ENCODE measurements at places on chromosomes 3 and 15.

- no peak overlapping the region for H3K4me3 ChIP-seq
- no peak overlapping the region for H3K27ac ChIP-seq
- no peak for DNase-seq
- H3K27me3 ChIP-seq, result no peaks in the 10 kb centered on the region
- H3K36me3 ChIP-seq, result no peaks in the 10 kb centered on the region
Observed at GRCh38 chr3:115804200-115804599, 180.9 kb downstream of the GAP43 start.

DNA sequence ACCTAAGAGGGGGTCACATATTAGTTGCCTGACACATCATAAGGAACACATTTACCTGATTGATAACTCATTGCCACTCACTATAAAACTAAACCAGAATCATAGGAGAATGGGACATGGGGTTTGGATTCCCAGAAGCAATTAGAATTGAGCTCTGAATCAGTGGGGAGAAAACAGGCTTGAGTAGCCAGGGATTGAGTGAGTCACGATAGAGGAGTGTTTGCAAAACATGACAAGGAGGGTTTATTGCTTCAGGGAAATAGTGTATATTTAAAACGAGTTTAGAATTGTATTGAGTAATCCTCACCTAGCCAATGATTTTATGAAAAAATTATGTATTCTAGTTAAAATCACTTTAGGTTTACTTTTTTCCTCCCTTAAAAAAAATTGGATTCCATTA, 101.1 kb upstream of the THRB start:
- no peak overlapping the region for H3K27ac ChIP-seq
- H3K4me1 ChIP-seq, result peaks cover 13% of the 10 kb centered on the region
- no peaks in the 10 kb centered on the region for H3K36me3 ChIP-seq
- H3K27me3 ChIP-seq, result no peaks in the 10 kb centered on the region
- no peak for DNase-seq

DNA sequence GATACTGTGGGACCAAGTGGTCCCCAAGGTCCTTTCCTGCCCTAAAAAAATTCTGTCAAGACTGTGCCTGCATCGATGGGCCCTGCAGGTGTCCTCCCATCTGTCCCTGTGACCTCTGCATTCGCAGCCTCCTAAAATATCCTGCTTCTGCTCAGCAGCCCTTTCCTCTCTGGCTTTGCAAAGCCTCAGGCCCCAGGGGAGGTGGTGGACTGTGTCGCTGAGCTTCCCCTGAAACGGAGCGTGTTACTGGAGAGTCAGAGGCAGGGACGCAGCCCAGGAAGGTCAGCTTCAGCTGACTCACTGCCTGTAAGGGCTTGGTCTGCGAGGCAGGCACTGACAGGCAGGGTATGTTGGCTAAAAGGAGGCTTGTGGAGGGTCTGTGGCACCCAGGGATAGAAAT, 110.0 kb downstream of the RAB11A start:
- H3K27me3 ChIP-seq, result peaks cover 44% of the 10 kb centered on the region
- peaks cover 17% of the 10 kb centered on the region for H3K4me1 ChIP-seq
- H3K36me3 ChIP-seq, result no peaks in the 10 kb centered on the region
- no peak overlapping the region for H3K4me3 ChIP-seq
- H3K27ac ChIP-seq, result no peak overlapping the region

DNA sequence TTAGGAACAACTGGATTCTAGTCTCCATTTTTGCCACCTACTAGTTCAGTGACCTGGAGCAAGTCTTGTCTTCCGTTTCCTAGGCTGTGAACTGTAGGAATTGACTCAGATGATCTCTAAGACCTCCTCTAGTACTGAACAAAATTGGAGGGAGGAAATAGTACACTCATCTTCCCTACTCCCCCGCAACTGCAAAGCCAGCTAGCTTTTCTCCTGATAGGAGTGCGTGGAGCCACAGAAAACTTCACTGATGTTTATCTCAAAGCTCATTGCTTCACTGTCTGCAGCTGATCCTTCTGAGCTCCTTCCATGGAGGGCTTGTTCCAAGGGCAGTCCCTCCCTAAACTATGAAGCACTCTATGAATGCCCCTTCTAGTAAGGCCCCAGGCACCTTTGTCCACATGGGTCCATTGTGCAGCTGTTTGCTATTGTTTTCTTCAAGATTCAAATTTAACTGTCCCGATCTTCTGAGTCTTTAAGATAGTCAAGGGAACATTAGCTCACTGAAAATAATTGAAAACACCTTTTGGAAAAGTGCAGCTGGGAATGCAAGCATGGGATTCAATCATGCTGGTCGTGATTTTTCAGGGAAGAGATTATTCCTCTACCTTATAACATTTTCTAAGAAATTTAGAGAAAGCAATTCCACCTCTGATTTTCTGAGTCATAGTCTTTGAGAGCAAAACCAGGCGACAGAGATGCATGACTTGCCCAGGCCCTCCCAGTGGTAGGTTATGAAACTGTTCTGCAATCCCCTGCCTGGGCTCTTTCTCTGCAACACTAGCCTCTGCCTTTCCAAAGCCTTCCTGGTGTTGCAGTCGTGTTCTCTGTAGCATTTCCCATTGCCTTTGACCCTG, 24.3 kb downstream of the FILIP1L start:
- peaks cover 21% of the 10 kb centered on the region for H3K4me1 ChIP-seq
- no peaks in the 10 kb centered on the region for H3K27me3 ChIP-seq
- no peak for DNase-seq
- H3K36me3 ChIP-seq, result no peaks in the 10 kb centered on the region
- H3K4me3 ChIP-seq, result no peak overlapping the region

DNA sequence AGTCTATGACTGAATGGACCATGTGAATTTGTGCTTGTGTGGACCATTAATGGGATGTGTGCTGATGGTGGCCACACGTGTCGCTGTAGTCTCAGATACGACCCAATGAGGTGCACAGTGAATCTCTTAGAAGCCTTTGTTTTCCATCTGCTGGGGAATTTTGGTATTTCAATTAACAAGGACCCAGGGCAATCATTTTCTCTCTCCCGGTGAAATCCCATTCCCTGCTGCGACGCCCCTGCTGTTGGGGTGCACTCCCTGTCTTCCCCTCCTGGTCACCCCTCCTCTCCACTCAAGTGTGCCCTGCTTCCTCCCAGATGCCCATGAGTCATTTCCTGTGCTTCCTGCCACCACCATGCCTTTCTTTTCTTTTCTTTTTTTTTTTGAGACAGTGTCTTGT, 32.7 kb downstream of the EBLN2 start:
- no peak for DNase-seq
- no peaks in the 10 kb centered on the region for H3K36me3 ChIP-seq
- no peak overlapping the region for H3K27ac ChIP-seq
- no peak overlapping the region for H3K4me3 ChIP-seq

DNA sequence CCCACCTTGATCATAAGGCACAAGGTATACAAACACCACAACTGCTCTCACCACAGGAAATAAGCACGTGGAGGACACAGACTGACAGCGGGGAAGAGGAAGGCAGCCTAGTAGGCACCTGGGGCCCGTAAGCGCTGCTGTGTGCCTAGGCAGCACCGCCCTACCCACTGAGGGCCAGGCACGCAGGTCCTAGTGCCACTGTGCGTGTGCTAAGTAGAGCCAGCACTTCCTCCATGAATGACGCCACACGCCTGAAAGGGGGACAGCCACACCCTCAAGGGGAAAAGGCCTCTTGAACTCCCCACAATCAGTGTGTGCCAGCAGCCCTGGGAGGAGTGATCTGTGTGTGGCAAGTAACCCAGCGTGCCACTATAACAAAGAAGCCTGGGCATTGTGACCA, 73.0 kb downstream of the ATP1B3 start:
- H3K27me3 ChIP-seq, result no peaks in the 10 kb centered on the region
- H3K27ac ChIP-seq, result no peak overlapping the region
- peaks cover 33% of the 10 kb centered on the region for H3K36me3 ChIP-seq
- DNase-seq, result no peak
- no peak overlapping the region for H3K4me3 ChIP-seq

- H3K4me1 ChIP-seq, result peaks cover 7% of the 10 kb centered on the region
- no peaks in the 10 kb centered on the region for H3K36me3 ChIP-seq
- H3K4me3 ChIP-seq, result no peak overlapping the region
- DNase-seq, result no peak
- H3K27me3 ChIP-seq, result peaks cover 25% of the 10 kb centered on the region
Observed at GRCh38 chr3:127068111-127068810, 85.3 kb downstream of the PLXNA1 start.

DNA sequence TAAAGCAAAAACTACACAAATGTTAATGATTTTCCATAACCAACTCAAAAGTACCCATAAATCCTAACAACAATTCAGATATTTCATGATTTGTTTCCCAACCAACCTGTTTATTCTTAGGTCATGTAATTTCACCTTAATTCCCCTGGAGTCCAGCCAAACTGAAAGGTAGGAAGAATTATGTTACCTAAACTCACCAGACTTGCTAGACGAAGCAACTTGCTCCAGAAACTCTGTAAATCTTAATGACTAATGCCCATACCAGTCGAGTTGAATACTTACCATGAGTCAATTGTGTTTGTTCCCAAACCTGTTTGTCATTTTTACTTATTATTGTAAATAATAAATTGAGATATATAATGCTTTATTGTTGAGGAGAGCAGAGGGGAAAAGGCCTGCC, 1030.0 kb downstream of the TBL1XR1 start:
- peak overlapping the region; percentile 76 for H3K27ac ChIP-seq
- H3K27me3 ChIP-seq, result no peaks in the 10 kb centered on the region
- H3K36me3 ChIP-seq, result peaks cover 2% of the 10 kb centered on the region
- no peak for DNase-seq
- H3K4me3 ChIP-seq, result no peak overlapping the region

DNA sequence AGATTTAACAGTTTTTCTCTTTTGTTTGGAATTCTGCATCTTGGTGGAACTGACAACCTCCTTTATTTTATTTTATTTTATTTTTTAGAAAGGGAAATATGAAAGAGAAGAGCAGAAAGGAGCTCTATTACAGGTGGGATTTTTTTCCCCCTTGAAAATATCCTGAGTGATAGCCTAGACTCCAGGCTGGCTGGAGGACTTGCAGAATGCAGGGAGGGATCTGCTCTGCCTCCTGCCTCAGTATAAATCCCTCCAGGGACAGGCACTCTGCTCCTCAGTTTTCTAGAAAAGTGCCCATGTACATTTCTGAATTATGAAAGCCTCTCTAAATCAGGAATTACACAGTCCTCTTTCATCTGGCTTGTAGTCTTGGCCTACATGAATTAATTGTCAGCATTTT, 173.7 kb downstream of the TMEM108 start:
- no peaks in the 10 kb centered on the region for H3K27me3 ChIP-seq
- no peaks in the 10 kb centered on the region for H3K36me3 ChIP-seq
- H3K4me1 ChIP-seq, result peaks cover 9% of the 10 kb centered on the region
- no peak overlapping the region for H3K4me3 ChIP-seq
- no peak overlapping the region for H3K27ac ChIP-seq

- no peak for DNase-seq
- H3K4me1 ChIP-seq, result peaks cover 22% of the 10 kb centered on the region
Observed at GRCh38 chr15:90315278-90315982, 36.7 kb upstream of the ZNF774 start.

DNA sequence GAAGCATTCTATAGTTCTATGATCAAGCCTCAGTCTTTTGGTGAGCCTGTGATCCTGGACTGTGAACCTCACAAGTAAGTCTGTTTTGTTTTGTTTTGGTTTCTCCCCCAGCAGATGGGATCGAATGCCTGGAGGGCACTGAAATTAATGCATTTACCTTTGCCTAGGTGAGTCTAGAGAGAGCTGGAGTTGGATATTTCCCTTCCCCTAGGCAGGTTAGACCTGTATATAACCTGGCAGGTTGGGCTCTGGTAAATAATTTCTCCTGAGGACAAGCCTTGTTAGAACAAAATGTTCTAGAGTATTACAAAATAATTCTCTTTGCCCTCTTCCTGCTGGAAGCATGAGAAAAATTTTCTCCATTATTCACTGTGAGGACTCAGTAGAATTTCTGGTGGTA, 211.9 kb downstream of the TPRG1 start:
- peaks cover 16% of the 10 kb centered on the region for H3K4me1 ChIP-seq
- H3K27ac ChIP-seq, result peak overlapping the region; percentile 85
- H3K36me3 ChIP-seq, result peaks cover 4% of the 10 kb centered on the region

DNA sequence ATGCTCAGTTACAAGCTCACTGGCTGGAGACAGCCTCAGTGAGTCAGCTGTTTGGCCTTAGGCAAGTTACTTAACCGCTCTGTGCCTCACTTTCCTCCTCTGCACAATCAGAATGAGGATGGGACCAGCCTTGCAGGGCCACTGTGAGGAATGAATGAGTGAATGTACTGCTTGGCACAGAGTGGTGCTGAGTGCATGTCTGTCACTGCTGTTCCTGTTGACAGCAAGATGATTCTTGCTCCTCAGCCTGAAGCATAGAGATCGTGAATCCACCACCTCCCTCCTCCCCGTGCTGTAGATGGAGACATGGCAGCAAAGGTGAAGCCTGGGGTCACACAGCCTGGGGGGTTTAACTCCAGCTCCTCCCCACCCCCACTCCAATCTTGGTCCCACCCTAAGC, 14.6 kb upstream of the GRIP2 start:
- peaks cover 8% of the 10 kb centered on the region for H3K4me1 ChIP-seq
- peaks cover 28% of the 10 kb centered on the region for H3K27me3 ChIP-seq
- no peak for DNase-seq
- no peaks in the 10 kb centered on the region for H3K36me3 ChIP-seq

DNA sequence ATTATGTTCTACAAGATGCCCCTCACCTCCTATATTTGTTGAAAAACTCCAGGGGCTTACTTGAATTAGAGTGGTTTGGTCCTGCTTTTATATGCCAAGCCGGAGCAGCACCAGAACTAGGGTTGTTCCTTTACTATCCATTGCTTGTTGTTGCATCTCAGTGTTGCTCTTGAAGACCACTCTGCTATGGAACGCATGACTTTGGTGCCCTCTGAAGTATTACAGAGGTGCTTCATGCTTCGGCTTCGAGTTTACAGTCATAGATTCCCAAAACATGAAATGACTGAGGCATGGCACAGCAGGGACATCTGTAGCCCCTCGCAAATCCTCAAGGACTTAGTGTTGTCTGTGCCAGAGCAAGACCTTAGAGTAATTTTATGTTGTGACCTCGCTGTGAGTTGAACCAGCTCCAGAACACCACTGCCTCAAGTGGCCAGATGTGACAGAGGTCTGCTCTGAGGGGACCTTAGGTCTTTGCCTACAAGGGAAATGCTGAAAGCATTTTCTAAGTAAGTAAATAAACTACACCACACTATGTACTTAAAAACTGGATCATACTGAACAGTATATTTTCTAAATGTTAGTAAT, 67.2 kb upstream of the SIAH2 start:
- peaks cover 8% of the 10 kb centered on the region for H3K4me1 ChIP-seq
- DNase-seq, result no peak
- H3K36me3 ChIP-seq, result no peaks in the 10 kb centered on the region
- no peak overlapping the region for H3K27ac ChIP-seq

DNA sequence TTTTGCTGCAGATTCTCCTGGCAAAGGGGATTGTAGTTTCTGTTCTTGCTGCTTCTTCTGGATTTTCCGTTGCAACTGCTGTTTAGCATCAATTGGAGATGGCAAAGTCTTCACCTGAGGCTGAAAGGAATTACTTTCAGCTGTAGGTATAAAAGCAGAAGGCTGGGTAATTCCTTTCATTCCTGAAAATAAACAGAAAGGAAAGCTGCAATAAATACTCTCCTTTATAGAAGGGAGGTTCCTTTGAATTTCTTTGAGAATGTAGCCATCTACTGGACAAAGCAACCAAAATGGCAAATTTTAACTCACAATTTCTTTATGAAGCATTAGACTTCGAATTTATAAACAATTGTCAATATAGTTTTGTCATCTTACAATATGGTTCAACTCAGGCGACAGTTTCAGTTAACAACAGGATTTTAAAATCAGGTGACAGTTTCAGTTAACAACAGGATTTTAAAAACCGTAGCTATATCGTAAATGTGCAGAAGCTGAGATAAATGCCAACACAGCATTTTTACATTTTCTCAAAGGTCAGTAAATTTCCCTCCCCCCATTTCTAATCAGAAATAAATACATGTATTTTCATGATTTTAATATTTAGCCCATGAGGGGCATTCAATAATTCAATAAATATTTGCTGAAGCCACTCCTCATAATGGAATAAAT, 104.9 kb upstream of the NEDD4 start:
- peaks cover 44% of the 10 kb centered on the region for H3K36me3 ChIP-seq
- H3K27me3 ChIP-seq, result no peaks in the 10 kb centered on the region
- H3K27ac ChIP-seq, result peak overlapping the region; percentile 80
- peaks cover 9% of the 10 kb centered on the region for H3K4me1 ChIP-seq
- no peak overlapping the region for H3K4me3 ChIP-seq
- no peak for DNase-seq
